ENCODE measurements at places on chromosomes 3 and 15.

- no peaks in the 10 kb centered on the region for H3K27me3 ChIP-seq
- peaks cover 10% of the 10 kb centered on the region for H3K4me1 ChIP-seq
- H3K36me3 ChIP-seq, result no peaks in the 10 kb centered on the region
- no peak for DNase-seq
Measured at GRCh38 chr15:90327311-90327710, 24.8 kb upstream of the ZNF774 start.

DNA sequence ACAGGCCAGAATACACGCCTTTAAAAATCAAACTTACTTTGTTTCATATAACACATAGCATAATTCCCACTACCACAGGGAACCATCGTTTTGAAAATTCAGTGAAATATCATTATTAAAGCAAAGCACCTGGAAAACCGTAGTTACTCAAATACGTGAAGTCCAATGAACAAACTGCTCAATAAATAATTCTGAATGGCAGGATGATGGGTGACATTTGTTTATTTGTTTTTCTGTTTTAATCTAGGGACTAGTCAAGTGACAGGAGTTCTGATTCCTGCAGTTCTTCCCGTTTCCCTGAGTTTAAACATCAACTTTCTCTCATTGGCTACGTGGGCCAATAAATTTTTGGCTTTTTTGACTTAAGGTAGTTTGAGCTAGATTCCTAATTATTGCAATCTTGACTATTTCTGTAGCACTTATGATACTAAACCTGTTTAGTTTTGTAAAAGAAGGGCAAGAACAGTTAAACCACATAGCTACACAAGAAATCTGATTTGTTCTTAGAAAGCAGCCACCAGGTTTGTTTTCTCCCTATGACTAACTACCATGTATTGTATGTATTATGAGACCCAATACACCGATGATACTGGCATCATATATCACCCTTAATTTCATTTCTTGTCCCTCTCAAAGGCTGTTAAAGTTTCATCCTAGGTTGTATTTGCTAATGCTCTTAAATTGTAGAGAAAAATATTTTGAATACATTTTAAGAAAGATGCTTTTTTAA lies 411.2 kb downstream of the SHQ1 start:
- no peak overlapping the region for H3K27ac ChIP-seq
- DNase-seq, result no peak
- peaks cover 12% of the 10 kb centered on the region for H3K36me3 ChIP-seq
- H3K4me3 ChIP-seq, result no peak overlapping the region
- H3K27me3 ChIP-seq, result no peaks in the 10 kb centered on the region

DNA sequence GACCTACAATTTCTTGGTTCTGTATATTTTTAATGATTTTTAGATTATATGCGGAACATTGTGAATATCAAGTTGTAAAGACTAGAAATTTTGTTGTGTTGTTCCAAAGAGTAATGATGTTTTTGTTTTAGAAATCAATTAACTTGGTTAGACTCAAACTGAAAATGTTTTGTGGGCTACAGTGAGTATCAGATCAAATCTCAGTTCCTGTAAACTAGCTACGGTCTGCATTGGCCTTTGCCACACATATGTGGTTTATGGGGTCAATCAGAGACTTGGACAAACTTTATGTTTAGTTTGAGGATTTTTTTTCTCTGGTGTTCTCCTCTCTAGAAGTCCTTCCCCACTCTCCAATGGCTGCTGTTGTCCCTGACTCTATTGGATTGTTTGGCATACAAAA lies 308.0 kb upstream of the THRB start:
- H3K36me3 ChIP-seq, result no peaks in the 10 kb centered on the region
- no peak overlapping the region for H3K4me3 ChIP-seq
- no peak for DNase-seq
- no peaks in the 10 kb centered on the region for H3K4me1 ChIP-seq
- H3K27ac ChIP-seq, result no peak overlapping the region

- DNase-seq, result peak; percentile 13
- H3K4me1 ChIP-seq, result peaks cover 22% of the 10 kb centered on the region
- H3K27ac ChIP-seq, result no peak overlapping the region
- no peaks in the 10 kb centered on the region for H3K36me3 ChIP-seq
- no peaks in the 10 kb centered on the region for H3K27me3 ChIP-seq
Measured at GRCh38 chr15:52256366-52256765, 39.2 kb downstream of the MYO5C start.

GRCh38 chr3:181716966-181717365 lies 5.2 kb downstream of the SOX2 start:
- peak overlapping the region; percentile 60 for H3K4me3 ChIP-seq
- H3K4me1 ChIP-seq, result peaks cover 57% of the 10 kb centered on the region
- no peaks in the 10 kb centered on the region for H3K36me3 ChIP-seq

GRCh38 chr3:170426240-170426797 lies 7.7 kb downstream of the CLDN11 start:
- peaks cover 5% of the 10 kb centered on the region for H3K4me1 ChIP-seq
- no peaks in the 10 kb centered on the region for H3K27me3 ChIP-seq
- no peaks in the 10 kb centered on the region for H3K36me3 ChIP-seq
- DNase-seq, result no peak

DNA sequence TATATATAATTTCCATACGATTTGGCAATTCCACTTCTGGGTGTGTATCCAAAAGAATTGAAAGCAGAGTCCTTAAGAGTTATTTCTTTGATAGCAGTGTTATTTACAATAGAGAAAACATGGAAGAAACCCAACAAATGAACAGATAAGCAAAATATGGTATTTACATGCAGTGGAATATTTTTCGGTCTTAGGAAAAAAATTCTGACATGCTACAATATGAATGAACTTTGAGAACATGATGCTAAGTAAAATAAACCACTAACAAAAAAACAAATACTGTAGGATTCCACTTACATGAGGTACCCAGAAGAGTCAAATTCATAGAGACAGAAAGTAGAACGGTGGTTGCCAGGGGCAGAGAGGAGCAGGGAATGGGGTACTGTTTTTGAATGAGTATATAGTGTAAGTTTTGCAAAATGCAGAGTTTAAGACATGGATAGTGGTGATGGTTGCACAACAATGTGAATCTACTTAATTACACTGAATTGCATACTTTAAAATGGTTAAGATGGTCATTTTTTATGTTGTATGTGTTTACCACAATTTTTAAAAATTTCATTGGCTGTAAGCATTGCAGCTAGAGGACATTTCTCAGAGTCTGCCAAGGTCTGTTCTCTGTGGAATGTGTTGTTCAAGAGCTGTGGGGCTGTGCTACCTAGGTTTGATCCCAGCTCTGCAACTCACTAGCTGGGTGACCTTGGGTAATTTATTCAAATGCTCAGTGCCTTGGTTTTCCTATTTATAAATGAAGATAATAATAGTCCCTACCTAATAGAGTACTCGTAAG lies 122.1 kb downstream of the MEX3B start:
- H3K36me3 ChIP-seq, result no peaks in the 10 kb centered on the region
- H3K4me1 ChIP-seq, result no peaks in the 10 kb centered on the region
- no peaks in the 10 kb centered on the region for H3K27me3 ChIP-seq
- DNase-seq, result no peak

GRCh38 chr15:70132139-70132538 lies 34.4 kb upstream of the TLE3 start:
- no peaks in the 10 kb centered on the region for H3K36me3 ChIP-seq
- no peaks in the 10 kb centered on the region for H3K4me1 ChIP-seq
- no peaks in the 10 kb centered on the region for H3K27me3 ChIP-seq
- H3K27ac ChIP-seq, result no peak overlapping the region
- DNase-seq, result no peak
- H3K4me3 ChIP-seq, result no peak overlapping the region

- no peaks in the 10 kb centered on the region for H3K27me3 ChIP-seq
- H3K4me1 ChIP-seq, result peaks cover 33% of the 10 kb centered on the region
- peak; percentile 4 for DNase-seq
- peak within 1 kb of the TSS; percentile 90 for H3K27ac ChIP-seq
Measured at GRCh38 chr3:183697610-183698317, at the start of gene YEATS2. Gene YEATS2 (plus strand): TSS chr3:183697797. CDS start chr3:183715163, 17,366 bp downstream.

DNA sequence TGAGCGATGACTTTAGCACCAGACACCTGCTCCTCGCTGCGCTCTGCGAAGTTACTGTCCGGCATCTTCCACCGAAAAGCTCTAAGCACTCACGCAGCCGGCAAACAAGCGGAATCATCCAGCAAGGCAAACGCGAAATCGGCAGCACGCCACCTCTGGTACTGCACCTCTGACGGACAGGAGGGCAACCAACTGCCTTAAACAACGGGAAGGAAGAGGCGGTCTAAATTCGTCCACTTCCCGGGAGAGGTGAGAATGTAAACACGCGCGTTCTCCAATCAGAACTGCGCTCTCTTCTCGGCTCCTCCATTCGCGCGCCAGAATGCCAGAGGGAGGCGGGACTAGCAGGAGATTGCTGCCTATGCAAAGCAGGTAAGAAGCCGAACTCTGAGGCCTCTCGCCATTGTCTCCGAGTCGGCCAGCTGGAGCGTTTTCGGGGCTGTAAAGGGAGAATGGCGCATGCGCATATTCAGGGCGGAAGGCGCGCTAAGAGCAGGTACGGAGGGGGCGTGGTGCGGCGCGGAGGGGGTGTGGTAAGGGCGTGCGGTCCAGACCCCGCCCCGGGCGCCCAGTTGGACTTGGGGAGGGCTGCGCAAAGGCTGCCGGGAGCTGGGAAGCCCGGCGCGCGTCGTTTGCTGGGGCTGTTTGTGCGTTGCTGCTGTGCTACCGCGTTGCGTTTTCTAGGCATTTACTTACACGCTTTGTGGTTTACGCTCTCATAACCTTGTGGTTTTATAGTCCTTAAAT lies at the start of the genes BTD and HACL1:
TSS of gene BTD (plus strand) at position 347 of the 747 bp plus-strand sequence. CDS start 33,695 bp downstream, outside the sequence.
TSS of gene HACL1 (minus strand) at position 171 of the 747 bp plus-strand sequence. CDS start at position 65, 106 bp downstream.
- H3K27ac ChIP-seq, result peak within 1 kb of the TSS; percentile 83
- H3K4me3 ChIP-seq, result peak within 1 kb of the TSS; percentile 89
- H3K27me3 ChIP-seq, result no peaks in the 10 kb centered on the region

DNA sequence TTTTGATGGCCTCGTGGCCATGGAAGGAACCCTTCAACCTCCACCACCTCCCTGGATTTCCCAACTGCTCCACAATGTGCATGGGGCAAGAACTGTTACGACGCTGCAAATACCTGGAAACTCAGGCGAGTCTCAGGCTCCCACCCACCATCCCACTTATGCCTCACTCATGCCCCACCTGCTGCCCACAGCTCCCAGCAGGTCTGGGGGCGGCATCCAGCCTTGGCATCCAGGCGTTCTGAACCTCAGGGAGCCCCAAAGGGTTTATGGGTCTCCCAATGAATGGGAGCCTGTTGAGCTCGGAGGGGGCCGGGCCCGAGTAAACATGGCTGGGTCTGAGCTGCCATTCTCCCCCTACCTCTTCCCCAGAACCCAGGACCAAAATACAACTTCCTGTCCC lies 2.0 kb upstream of the PTH1R start:
- H3K27me3 ChIP-seq, result no peaks in the 10 kb centered on the region
- DNase-seq, result no peak
- H3K36me3 ChIP-seq, result no peaks in the 10 kb centered on the region
- H3K4me1 ChIP-seq, result no peaks in the 10 kb centered on the region

DNA sequence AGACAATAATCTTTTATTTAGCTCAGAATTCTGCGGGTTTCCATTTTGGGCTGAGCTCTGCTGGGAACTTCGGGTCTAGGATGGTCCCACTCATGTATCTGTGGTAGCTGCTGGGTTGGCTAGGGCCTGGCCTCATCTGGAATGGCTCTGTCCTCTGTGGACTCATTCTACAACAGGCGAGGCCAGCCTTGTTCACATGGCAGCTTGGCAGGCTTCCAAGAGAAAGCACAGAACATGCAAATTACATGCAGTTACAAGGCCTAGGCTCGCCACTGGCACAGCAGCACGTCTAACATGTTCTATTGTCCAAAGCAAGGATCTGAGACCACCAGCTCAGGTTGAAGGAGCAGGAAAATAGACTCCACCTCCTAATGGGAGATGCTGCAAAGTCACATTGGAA lies 431.4 kb downstream of the PDCD6IP start:
- H3K4me1 ChIP-seq, result no peaks in the 10 kb centered on the region
- no peaks in the 10 kb centered on the region for H3K27me3 ChIP-seq
- no peak overlapping the region for H3K4me3 ChIP-seq
- DNase-seq, result no peak

DNA sequence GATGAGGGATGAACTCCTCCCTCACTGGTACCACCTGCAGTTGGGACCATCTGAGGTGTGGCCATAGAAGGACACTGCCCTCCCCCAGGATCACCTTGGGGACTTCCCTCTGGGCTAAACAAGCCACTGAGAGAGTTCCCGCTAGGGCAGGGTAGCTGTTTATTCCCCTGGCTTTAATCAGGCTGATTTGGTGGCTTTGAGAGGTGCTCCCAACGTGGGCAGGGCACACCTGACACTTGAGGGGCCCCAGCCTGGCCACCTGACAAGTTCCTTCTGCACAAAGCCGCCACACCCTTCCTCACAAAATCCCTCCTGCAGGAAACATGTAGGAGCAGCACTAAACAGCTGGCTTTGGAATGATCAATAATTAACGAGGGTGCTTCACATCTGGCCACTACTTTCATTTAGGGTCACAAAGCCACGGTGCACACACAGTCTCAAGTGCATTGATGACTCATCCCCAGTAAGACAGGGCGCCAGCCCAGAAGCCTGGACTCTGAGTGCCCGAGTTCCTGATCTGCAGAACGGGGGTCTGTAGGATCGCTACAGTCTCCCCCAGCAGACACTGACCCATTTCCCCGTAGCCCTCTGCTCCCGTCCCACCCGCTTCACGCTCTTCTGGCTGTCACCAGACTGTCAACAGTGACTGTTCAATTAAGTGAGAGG lies 75.1 kb downstream of the ATP10A start:
- H3K27ac ChIP-seq, result no peak overlapping the region
- H3K36me3 ChIP-seq, result no peaks in the 10 kb centered on the region
- H3K4me1 ChIP-seq, result peaks cover 14% of the 10 kb centered on the region

GRCh38 chr3:78993375-78993774 lies 774.4 kb downstream of the ROBO1 start:
- H3K27ac ChIP-seq, result no peak overlapping the region
- H3K4me3 ChIP-seq, result no peak overlapping the region
- no peaks in the 10 kb centered on the region for H3K36me3 ChIP-seq
- no peaks in the 10 kb centered on the region for H3K27me3 ChIP-seq

DNA sequence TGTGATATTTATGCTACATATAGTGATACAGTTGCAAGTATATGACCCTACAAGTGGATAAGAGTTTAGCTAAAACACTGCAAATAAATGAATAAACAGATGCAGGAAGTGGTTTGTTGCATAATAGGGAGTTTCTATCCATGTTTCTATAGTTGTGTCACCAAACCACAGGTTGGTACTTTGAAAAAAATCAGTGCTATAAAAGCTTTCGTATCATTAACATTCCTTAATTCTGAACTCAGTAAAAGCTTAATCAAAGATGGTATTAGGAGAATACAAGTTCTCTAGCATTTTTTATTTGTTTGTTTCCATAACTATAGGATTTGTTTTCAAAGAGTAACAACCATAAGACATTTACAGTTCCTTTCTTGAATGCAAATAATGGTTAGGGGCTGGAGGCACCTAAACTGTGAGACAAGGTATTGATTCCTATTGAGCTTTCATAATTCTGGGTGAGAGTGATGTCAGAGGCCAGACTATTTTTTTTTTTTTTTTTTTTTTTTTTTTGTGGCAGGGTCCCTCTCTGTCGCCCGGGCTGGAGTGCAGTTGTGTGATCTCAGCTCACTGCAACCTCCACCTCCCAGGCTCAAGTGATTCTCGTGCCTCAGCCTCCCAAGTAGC lies 29.6 kb downstream of the CPOX start:
- peak overlapping the region; percentile 33 for H3K27ac ChIP-seq
- H3K27me3 ChIP-seq, result no peaks in the 10 kb centered on the region
- no peaks in the 10 kb centered on the region for H3K36me3 ChIP-seq
- DNase-seq, result no peak
- no peaks in the 10 kb centered on the region for H3K4me1 ChIP-seq
